Chondrocyte (in vitro differentiated cells): ENCODE measurements at places on chromosomes 7 and 10. TPM values are rescaled to one million over a fixed set of nuclear protein-coding genes. Genes with fewer than 3 reads are reported as not detected.

DNA sequence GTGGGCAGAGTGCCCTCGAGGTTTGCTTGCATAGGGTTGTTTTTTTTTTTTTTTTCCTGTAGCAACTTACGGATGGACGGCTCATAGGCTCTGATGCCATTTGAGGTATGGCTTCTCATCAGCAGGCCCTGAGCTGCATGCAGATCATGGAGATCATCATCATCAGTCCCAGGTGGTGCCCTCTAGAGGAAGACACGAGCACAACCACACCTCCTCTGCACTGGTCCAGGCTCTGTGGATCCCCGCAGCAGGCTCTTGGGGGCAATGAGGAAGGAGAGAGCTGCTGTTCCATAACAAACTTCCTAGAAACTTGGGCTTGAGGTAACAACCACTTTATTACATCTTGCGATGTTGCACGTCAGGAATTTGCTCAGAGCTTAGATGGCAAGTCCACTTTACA is 132.7 kb upstream of the CXCL12 start:
- no peak for DNase-seq
- no peaks in the 10 kb centered on the region for H3K27me3 ChIP-seq
- peaks cover 19% of the 10 kb centered on the region for H3K4me1 ChIP-seq
- no peaks in the 10 kb centered on the region for H3K36me3 ChIP-seq
- H3K27ac ChIP-seq = no peak overlapping the region

DNA sequence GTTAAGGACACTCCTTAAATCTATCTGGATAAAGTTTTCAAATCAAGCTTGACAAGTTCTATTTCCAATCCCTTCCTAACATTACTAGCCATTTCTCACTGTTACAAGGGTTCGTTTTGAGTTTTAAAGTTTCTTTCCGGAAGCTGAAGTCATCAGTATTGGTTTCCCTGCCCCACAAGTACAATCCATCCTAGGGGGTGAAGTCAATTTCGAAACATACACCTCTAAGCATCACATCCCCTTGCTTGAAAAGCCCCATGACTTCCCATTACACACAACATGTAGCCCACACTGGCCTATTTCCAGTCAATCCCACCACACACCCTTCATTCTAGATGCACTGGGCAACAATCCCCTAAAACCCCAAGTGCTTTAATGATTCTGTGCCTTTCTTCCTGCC is 13.0 kb downstream of the DPY19L1 start:
- H3K4me3 ChIP-seq = no peak overlapping the region
- no peak overlapping the region for H3K27ac ChIP-seq
- H3K36me3 ChIP-seq = no peaks in the 10 kb centered on the region
- H3K27me3 ChIP-seq = no peaks in the 10 kb centered on the region
- H3K4me1 ChIP-seq = peaks cover 20% of the 10 kb centered on the region
- no peak for DNase-seq

- H3K36me3 ChIP-seq = no peaks in the 10 kb centered on the region
- peak overlapping the region; percentile 98 for H3K27ac ChIP-seq
- H3K4me3 ChIP-seq = no peak overlapping the region
- DNase-seq = no peak
- H3K27me3 ChIP-seq = no peaks in the 10 kb centered on the region
Observed at GRCh38 chr10:89518876-89519842, 16.2 kb downstream of the SLC16A12 start.

DNA sequence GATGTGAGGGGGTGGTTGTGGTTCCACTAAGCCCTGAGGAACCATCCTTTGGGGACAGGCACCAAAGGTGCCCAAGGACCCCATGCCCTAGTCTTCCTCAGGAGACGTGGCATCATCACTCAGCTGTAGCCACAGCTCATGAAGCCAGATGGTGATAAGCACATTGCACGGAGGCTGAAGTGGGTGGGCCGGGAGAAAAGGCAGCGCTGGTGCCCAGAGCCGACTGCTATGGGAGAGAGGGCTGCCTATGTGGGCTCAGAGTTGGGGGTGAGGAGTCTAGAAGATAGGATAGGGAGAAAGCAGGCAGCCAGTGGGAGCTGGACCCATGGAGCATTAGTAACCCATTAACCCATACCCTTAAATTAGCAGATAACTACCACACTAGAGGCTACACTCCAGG is 325.3 kb downstream of the RPS24 start:
- H3K27me3 ChIP-seq = peaks cover 9% of the 10 kb centered on the region
- H3K4me1 ChIP-seq = peaks cover 11% of the 10 kb centered on the region
- no peak for DNase-seq
- H3K27ac ChIP-seq = no peak overlapping the region

- no peak for DNase-seq
- peak overlapping the region; percentile 24 for H3K4me3 ChIP-seq
- H3K27ac ChIP-seq = peak overlapping the region; percentile 57
- H3K27me3 ChIP-seq = no peaks in the 10 kb centered on the region
Observed at GRCh38 chr10:22615819-22616499, 98.4 kb downstream of the PIP4K2A start.

DNA sequence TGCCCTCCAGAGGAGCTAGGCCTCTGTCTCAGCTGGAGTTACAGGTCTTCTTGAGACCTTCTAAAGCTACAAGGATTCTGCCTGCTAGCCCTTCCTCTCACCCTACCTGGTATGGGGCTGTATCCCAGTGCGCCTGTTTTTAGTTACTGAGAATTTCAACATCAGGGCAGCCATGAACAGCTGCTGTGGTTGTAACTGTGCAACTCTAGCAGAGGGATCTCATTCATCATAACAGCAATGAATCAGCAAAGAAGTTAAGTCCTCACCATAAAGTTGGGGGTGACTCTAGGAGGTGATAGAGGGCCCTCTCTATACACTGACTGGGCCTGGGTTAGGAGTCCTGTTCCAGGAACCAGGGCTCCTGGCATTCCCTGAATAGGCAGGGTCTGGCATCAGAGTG is 14.0 kb upstream of the CDH23 start:
- peaks cover 8% of the 10 kb centered on the region for H3K27me3 ChIP-seq
- H3K36me3 ChIP-seq = no peaks in the 10 kb centered on the region
- no peak overlapping the region for H3K4me3 ChIP-seq
- H3K4me1 ChIP-seq = no peaks in the 10 kb centered on the region
- no peak for DNase-seq
- H3K27ac ChIP-seq = no peak overlapping the region

GRCh38 chr10:119315128-119316001 is 108.0 kb downstream of the GRK5 start:
- no peak overlapping the region for H3K4me3 ChIP-seq
- peak overlapping the region; percentile 97 for H3K27ac ChIP-seq
- peaks cover 41% of the 10 kb centered on the region for H3K4me1 ChIP-seq
- H3K36me3 ChIP-seq = no peaks in the 10 kb centered on the region

DNA sequence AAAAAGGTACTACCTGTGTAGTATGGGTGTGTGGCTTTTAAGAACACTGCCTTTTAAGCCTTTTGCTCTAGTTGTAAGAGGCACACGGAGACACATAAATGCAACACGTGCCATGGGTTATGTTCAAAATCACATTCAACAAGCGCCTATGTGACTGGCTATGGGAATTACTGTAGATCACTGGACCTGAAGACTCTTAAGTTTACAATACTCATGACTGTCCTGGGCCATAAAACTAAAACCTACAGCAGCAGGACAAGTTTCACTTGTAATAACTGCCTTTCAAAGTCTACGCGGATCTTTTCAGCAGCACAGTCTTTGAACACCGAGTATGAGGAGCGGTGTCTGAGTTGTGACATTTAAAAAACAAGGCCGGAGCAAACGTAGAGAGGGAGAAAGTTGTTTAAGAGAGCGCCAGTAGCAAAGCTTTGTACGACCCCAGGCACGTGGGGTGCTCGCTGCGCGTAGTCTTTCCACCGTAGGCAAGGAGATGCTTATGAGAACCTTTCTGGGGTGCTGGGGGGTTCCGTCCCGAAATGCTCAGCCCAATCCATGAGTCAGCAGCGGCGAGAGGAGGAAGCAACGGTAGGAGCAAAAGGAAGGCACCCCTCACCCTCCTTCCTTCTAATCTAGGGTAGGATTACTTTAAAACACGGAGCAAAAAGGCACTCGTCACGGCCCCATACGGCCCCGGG is 662 bp downstream of the DNAJC2 start:
- H3K36me3 ChIP-seq = peaks cover 19% of the 10 kb centered on the region
- peak overlapping the region; percentile 92 for H3K4me3 ChIP-seq
- no peaks in the 10 kb centered on the region for H3K27me3 ChIP-seq
- peaks cover 44% of the 10 kb centered on the region for H3K4me1 ChIP-seq
- H3K27ac ChIP-seq = peak overlapping the region; percentile 97

- no peak overlapping the region for H3K27ac ChIP-seq
- peaks cover 5% of the 10 kb centered on the region for H3K4me1 ChIP-seq
- DNase-seq = no peak
Observed at GRCh38 chr7:125253452-125254190, 324.0 kb upstream of the POT1 start.

DNA sequence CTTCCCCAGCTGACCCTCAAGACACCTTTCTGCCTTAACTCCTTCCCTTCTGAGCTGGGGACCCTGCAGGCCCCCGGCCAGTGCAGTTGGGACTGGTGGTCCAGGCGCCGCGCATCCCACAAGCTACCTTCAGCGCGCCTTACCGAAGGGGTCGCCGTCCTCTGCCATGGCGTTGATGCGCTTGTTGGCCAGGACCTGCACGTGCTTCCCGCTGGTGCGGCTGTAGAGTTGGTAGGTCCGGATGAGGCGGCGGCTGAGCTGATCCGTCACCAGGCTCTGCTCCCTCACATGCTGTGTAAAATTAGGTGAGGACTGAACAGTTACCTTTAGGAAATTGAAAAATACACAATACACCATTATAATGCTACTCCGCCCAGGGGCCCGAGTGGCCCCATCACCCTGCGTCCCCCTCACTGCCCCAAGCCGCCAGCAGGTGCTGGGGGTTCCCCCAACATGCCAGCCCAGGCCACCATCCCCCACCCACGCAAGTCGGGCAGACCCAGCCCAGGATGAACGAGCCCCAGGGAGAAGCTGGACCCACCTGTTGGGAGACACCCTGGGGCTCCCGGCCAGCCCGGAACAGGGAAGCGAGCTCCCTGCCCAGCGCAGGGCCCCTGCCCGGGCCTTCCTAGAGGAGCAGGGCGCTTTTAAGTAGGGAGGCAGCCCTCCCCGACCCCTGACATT is 1.2 kb downstream of the FGF8 start:
- peak overlapping the region; percentile 16 for H3K4me3 ChIP-seq
- DNase-seq = no peak
- H3K36me3 ChIP-seq = peaks cover 14% of the 10 kb centered on the region
- peaks cover 53% of the 10 kb centered on the region for H3K27me3 ChIP-seq
- H3K27ac ChIP-seq = no peak overlapping the region

- H3K27me3 ChIP-seq = peaks cover 7% of the 10 kb centered on the region
- no peaks in the 10 kb centered on the region for H3K4me1 ChIP-seq
- no peak for DNase-seq
Observed at GRCh38 chr10:117086546-117086945, 51.5 kb downstream of the VAX1 start.

The PRKCQ gene
- total RNA-seq = 0.13 to 0.15 TPM in 2 of 3 replicates, not detected in the other

The ZNF804B gene
- total RNA-seq = not detected in 3 replicates

The ZNF735 gene
- not detected in 3 replicates for total RNA-seq

The MICALL2 gene
- total RNA-seq = 44.5 to 56.9 TPM (median 45.2 TPM) in 3 replicates

The ZNF467 gene
- total RNA-seq = 2.3 to 3.5 TPM (median 3.1 TPM) in 3 replicates

The KNDC1 gene
- 0.24 to 0.72 TPM (median 0.55 TPM) in 3 replicates for total RNA-seq

The ASZ1 gene
- total RNA-seq = not detected in 3 replicates
